Germinal center (tissue), 1 donor: ENCODE measurements at places on chromosomes 4 and X.

DNA sequence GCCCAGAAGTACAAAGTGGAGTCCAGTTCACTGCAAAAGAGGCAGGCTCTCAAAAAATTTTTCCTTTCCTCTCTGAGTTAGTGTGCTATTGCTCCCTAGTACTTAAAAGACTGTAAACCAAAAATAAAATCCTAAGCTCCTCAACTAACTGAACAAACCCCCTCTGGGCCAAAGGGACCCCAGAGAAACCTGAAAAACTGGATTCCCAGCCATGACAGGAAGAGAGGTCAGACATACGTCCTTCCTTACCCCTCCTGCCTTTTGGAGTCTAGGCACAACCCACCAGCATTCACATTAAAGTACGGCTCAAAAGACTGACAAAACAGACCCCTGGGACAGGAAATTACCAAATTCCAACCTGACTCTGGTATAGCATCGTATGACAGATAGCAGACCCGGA, 957.9 kb upstream of the PRKX start:
- DNase-seq, result no peak

GRCh38 chr4:143199503-143199902, 14.8 kb downstream of the USP38 start:
- DNase-seq, result no peak

GRCh38 chr4:158316264-158316663, 106.0 kb downstream of the TMEM144 start:
- DNase-seq, result no peak

- DNase-seq, result no peak
These were observed 631.9 kb upstream of the INTU start for GRCh38 chr4:127000846-127001245.

GRCh38 chrX:106894392-106894909, 8.7 kb downstream of the RIPPLY1 start:
- DNase-seq, result peak; percentile 12

DNA sequence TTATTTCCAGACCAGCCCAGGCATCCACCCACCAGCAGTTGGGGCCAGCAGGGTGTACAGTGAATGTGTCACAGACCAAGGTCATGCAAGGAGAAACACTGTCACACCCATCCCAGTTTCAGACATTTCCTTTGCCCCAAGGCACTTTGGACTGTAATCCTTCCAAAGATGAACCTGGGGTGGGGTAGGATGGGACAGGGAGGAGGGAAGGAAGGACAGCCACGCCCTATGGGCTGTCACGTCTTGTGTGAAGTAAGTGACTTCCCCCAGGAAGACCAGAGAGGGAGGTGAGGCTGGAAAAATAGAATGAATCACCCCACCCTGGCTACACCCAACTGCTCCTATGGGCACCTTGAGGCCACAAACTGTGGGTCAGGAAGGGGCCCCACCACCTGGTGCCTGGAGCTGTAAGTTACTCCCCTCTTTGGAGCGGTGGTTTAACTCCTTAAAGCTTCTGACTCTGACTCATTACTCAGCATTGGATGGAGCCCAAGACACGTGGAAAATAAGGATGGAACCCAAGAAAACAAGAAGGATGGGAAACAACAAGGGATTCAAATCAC, 349.9 kb upstream of the KLF3 start:
- no peak for DNase-seq

- DNase-seq, result no peak
These were observed 220.6 kb upstream of the ARSJ start for GRCh38 chr4:114200026-114200425.

DNA sequence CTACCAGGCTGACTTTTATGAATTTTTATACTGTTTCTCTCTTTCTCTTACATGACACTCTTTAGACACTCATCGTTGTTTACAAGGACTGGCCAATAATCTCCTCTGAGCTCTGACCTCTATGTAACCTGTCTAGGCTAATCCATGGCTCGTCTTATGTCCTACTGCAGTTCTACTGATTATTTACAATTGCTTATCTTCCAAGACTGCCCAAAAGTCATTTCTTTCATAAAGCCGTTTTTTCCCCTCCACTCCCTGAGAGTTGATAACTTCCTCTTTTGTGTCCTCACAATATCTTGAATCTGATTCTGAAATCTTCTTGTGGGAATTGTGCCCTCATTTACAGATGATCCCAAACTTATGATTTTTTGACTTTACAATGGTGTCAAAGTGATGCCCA, 18.3 kb upstream of the SNCA start:
- no peak for DNase-seq

GRCh38 chr4:80173401-80173800, 23.9 kb upstream of the PRDM8 start:
- DNase-seq, result no peak

DNA sequence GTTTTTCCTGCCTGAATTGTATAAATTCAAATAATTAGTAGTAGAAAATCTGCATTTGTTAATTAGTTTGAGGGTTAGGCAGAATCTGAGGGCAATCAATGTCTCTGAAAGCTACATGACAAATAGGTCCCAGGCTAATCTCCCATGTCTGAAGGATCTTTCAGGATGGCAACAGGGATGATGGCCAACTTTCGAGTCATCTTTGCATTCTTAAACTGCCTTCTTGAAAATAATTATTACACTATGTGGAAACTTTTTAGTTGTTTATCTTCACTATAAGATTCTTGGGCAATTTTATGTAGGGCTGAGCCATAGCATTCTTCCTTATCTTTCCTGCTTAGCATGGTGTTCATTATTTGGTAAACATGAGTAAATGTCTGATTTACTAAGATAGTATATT, 490.3 kb upstream of the EPHA5 start:
- DNase-seq, result no peak

- no peak for DNase-seq
These were observed 301.7 kb upstream of the MAGEB2 start for GRCh38 chrX:29913647-29914046.

- no peak for DNase-seq
These were observed 298.7 kb upstream of the TENM3 start for GRCh38 chr4:181944527-181944926.

DNA sequence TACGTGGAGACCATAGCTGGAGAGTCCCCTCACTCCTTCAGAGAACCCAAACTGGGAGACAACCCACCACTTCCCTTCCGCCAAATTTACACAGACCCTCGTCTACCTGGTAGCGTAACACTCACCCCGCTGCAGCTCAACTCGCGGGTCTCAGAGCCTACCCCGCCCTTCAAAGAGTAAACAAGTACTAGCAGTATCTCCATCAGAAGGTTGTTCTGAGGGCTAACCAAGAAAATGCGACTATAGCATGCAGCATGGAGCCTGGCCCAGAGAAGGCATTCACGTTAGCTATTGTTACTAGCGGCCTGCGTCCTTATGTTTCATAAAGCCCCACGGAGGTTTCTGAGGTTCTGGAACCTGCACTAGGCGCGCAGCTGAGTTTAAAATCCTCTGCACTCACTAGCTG, 531 bp upstream of the MANBA start:
- DNase-seq, result peak; percentile 41

DNA sequence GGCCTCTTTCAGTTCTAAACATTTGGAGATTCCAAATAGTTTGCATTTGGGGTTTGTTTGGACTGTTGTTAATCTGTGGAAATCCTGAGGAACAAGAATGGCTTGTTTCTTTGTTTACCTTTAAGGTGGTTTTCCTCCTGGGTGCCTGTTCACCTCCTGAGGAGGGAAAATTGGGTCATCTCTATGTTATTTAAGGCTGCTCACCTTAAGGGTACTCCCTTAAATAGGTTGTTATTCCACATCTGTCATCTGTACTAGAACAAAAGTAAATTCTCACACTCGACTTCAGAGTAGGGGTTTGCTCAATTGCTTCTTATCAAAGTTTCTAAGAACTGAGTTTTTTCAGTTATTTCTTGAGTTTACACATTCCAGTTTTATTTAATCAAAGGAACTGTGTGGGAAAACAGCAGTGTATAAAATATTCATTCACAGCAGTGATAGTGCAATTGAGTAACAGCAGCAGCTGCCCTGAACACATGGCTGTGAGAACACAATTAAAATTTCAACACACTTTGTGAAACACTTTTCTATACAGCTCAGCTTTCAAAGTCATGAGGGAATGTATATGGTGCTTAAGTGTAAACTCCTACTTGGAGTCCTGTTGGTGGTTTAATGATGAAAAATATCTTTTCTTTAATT, 238.5 kb upstream of the PGRMC2 start:
- no peak for DNase-seq

DNA sequence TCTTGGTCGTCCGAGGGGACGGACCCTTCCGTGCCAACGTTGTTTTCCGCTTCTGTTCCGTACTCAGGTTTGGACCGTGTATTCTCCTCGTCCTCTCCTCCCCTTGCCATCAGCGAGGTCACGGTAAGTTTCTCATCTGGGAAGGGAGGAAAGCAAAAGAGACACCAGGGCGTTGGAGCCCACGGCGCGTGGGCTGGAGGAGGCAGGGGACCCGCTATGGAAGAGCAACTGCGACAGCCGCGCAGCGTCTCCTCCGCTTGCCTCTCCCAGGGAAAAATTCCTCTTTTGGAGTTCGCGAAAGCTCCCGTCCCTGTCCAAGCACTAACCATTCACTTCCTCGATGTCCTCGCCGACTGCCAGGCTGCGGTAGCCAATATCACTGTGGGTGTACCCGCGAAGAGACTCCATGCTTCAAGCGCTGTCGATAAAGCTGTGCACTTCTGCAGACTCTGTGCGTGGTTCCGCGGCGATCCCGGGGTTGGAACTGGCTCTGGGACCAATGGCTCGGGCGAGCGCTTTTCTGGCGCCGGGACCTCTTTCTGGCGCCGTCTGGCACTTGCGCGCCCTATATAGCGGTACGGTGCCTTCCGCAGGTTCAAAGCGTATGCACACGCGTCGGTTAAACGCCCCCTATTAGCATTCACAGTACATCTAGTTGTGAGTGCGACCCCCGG, at the start of gene ESX1:
Gene ESX1 (minus strand): TSS at position 492 of the 674 bp plus-strand sequence. CDS start 84 bp downstream, at position 408.
- DNase-seq, result no peak

GRCh38 chr4:156362581-156362980, 408.9 kb upstream of the CTSO start:
- DNase-seq, result no peak

GRCh38 chr4:16245241-16245640, 19.0 kb upstream of the TAPT1 start:
- no peak for DNase-seq

- DNase-seq, result no peak
These were observed 8.0 kb downstream of the FAM241A start for GRCh38 chr4:112153211-112153791.

DNA sequence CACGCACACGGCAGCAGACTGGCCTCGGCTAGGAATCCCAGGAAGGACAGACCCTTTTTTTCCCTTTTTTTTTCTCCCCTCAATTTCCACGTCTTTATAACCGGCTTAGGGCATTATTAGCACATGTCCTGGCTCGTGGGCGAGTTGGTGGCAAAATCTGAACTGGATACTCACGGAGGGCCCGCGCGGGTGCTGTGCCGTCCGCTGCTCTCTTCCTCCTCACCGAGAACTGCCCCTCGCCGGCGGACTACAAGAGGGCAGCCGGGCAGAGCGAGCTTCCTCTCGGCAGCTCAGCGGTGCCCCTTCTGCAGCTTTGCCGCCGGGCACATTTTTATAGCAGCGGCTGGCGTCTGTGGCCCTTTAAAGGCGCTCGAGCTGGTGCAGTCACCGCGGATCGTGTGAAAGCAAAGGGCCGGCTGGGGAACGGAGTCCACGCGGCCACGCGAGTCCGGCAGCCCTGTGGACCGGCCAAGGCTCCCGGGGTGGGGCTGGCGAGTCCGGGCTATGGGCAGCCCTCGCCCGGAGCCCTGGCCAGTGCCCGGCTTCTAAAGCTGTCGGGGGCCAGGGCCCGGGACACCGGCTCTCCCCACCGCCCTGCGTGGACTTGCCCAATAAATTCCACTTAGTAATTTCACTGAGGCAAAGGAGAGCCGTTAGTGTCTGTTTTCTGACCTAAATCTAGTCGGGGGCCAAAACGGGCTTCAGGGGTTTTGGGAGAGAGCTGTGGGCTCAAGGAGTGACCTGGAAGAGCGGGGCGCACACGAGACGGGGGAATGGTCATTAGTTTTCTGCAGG, 1.3 kb upstream of the CITED1 start:
- peak; percentile 44 for DNase-seq

- no peak for DNase-seq
These were observed 152.2 kb downstream of the MGST2 start for GRCh38 chr4:139817657-139818452.

GRCh38 chr4:83732114-83732635, 196.3 kb downstream of the GPAT3 start:
- no peak for DNase-seq

- no peak for DNase-seq
These were observed 171.4 kb upstream of the ANXA3 start for GRCh38 chr4:78379991-78380729.

DNA sequence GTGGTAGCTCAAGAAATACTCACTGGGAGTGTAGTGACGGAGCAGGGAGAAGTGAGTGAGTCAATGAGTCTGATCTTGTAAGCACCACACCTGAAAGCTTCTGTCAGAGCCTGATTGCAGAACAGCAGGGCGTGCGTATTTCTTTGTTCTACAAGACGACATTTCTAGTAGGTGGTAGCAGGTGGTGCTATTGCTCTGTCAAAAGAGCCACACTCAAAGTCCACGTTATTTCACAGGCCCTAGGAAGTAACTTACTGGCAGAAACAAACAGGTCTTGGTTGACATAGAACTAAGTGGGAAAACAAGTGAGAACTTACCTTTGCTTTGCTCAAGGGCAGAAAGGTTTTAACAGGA, 46.4 kb upstream of the SPRY1 start:
- DNase-seq, result no peak

- DNase-seq, result no peak
These were observed 103.3 kb downstream of the SH3BGRL start for GRCh38 chrX:81305240-81305639.

DNA sequence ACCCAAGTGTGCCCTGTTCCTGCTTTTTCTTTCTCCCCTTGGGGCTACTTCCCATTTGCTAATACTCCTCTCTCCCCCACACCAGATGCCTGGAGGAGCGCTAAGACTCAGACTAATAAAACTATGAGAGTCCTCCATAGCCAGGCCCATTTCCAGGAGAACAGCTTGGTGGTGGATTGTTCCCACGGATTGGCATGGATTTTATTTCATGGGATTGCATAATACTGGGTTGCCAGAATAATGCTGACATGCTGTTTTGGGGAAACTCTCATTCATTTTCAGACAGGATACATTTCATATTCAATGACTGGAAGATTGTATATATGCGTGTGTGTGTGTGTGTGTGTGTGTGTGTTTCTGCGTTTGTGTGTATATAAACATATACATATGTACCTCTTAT, 447.5 kb upstream of the PITX2 start:
- no peak for DNase-seq
